Fibroblast of mammary gland (primary cell): ENCODE measurements at places on chromosomes 12 and 14.
A peak's percentile ranks its signal among the peaks of the same experiment; 100 is the strongest.

DNA sequence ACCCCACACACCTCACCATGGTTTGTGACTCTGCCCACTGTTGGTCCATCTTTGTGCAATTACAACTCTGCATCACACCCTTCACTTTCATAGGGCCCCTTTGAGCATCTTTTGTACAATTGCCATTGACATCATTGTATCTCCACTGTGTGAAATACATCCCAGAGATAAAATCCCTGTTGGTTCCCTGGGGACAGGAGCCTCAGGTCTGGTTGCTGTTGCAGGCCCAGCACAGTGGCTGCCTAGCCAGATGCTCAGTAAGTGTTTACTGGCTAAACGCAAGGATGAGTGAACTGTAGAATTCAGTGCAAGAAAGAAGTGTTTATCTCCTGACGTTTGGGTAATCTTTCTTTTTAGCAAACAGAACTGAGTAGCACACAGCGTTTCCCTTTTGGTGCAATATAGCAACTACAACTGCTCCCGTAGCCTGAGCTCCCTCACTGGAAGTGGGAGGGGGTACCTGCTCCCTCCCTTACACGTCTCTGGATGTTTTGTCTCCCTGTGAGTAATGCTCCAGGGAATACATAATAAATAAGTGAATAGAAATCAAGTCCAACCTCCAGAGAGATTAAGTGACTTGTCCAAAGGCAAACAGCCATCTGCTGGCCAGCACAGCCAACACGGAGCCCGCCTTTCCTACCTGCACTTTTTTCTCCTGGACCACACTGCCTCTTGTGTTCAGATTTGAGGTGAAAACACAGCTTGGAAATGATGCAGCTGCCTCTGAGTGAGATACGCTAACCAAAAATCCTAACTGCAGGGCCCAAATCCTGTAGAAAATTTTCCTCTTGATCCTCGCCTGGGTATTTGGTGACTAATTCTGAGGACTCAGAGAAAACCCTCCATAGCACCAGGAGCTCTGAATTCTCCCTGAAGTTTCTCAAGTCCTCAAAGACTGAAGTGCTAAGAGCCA is 27.4 kb downstream of the GALNT16 start:
- DNase-seq = peak; percentile 63

DNA sequence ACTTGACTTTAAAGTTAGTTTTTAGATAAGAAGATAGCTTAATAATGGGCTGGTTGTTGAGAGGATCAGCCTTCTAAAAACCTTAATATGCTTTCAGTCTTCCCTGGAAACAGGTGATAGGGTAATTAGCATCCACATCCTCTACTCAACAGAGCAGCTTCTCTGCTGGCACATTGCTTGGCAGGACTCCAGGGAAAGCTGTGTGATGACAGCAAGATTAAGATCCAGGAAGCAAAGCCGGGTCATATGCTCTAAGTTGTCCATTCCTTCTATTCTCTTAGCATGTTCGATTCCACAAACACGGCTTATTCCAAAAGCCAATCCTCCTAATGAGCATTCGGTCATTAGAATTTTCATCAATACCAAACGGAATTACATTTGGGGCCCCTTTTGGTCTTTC is 87.0 kb downstream of the HMGA2 start:
- DNase-seq = peak; percentile 77

GRCh38 chr12:5884866-5885265 is 60.2 kb downstream of the ANO2 start:
- no peak for DNase-seq

- no peak for DNase-seq
Observed at GRCh38 chr12:108312693-108313189, 26.4 kb downstream of the CMKLR1 start.

DNA sequence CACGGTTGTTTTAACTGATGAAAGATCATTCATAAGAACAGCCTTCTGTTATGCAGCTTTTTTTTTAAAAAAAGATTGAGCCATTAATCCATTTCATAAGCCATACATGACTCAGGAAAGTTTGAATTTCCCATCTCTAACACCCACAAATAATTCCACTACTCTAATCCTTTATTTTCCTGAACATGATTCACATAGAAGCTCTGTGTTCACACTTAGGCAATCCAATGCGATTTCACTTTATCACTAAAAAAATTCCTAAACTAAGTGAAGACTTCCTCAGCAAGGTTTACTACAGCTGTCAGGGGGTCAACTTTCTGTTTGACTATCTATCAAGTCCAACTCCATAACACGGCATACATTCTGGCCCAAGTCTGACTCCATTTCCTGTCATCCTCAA is 25.9 kb downstream of the PKP2 start:
- peak; percentile 2 for DNase-seq

DNA sequence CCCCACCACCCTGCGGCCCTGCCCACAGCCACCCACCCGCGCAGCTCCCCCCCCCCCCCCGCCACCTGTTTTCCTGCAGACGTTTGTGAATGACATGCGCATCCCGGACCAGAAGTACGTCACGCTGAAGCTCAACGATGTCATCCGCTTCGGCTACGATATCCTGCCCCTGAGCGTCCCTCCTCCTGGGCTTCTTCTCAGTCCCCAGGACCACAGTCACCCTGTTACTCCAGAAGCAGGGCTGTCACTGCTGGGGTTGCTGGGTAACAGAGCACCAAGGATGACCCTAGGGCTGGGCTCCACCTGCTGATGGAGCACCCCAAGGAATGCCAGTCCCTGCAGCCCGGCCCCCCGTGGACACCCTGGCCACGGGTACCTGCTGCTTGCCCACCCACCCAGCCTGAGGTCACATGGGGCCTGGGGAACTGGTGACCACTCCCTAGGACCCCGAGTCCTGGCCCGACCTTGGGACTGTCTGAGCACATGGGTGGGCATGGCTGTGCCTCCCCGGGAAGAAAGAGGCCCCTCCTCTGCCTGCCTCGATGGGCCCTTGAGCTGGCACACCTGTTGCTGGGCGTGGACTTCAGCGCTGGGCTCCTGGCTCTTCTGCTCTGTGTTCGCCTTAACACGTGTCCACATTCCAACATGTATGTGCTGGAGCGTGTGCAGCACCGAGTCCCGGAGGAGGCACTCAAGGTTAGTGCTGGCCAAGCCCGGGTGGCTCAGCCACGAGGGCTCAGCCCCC is 12.9 kb downstream of the CEP170B start:
- no peak for DNase-seq

GRCh38 chr12:7935590-7936581 is at the start of gene SLC2A3:
SLC2A3 (minus strand) TSS chr12:7936187; CDS start chr12:7936034, 153 bp downstream.
- peak; percentile 93 for DNase-seq

DNA sequence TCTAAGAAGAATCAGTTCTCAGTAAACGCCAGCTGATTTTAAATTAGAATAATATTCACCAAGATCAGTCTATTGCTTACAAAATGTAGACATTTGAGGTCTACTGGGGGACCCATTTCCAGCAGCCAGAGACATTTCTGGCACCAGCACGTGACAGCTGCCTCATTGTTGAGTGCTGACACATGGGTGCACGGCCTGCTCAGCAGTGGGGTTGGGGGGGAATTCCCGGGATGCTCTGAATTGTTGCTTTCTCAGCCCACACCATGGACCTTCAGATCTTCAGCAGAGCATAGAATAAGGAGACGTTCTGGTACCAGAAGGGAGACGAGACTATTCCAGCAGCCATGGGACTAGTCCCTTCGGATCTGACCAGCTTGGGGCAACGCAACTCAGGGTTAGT is 18.3 kb downstream of the PLEKHG7 start:
- DNase-seq = no peak

GRCh38 chr12:19893514-19893913 is 454.2 kb downstream of the AEBP2 start:
- peak; percentile 71 for DNase-seq

- no peak for DNase-seq
Observed at GRCh38 chr12:132606927-132607326, 3.5 kb downstream of the LRCOL1 start.

- DNase-seq = peak; percentile 73
Observed at GRCh38 chr12:75478116-75478794, 2.3 kb upstream of the GLIPR1 start.

DNA sequence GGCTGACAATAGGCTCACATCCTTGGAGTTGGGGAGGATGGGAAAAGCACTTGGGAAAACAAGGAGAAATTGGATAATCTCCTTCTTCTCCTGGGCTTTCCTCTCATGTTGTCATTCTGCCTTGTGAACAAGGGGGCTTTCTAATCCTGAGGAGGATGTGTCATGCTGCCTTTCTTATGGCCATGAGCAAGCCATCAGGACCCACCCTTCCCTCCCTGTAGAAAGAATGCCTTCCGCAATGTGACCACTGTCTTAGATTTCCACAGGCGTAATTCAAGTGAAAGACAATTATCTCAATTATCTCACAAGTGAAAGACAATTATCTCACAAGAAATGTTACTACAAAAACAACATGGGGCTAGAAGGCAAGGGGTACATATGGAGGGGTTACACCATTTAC is 3.0 kb upstream of the OR6S1 start:
- DNase-seq = no peak

GRCh38 chr12:91871751-91872150 is 273.9 kb downstream of the BTG1 start:
- no peak for DNase-seq

DNA sequence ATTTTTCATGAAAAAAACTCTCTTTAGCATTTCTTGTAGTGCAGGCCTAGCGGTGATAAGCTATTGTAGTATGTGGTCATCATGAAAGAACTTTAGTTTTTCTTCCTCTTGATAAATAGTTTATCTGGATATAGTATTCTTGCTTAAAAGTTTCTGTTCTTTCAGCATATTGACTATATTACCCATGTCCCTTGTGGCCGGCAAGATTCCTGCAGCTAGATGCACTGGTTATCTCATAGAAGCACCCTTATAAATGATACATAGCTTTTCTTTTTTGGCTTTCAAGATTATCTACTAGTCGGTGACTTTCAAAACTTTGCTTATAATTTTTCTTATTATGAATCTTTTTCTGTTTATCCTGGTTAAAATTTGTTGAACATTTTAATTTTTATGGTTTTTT is 234.8 kb downstream of the ALG10 start:
- no peak for DNase-seq

DNA sequence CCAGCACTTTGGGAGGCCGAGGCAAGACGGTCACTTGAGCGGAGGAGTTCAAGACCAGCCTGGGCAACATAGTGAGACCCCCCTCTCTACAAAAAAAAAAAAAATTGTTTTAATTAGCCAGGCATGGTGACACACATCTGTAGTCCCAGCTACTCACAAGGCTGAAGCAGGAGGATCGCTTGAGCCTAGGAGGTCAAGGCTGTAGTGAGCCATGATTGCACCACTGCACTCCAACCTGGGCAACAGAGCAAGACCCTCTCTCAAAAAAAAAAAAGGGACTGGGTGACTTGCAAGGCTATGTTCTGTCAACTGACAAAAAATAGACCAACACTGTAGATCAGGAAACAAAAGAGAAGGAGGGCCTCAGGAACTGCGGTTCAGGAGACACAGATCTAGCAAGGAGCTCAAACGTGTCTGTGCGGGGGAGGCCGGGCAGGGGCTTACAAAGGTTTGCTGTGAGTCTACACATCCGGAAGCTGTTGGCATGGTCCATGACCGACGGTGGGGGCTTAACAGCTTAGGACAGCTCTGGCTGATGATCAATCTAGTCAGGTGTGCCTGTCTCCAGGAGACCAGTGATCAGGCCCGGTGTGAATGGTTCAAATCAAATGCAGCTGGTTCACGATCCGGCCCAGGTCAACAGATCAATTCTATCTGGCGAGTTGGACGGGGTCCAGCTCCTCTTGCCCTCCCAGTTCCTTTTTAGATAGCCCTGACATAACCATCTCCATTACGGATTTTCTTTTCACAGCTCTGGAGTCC is 31.7 kb upstream of the INF2 start:
- DNase-seq = no peak

GRCh38 chr14:104602315-104602932 is 2.1 kb downstream of the TMEM179 start:
- no peak for DNase-seq

DNA sequence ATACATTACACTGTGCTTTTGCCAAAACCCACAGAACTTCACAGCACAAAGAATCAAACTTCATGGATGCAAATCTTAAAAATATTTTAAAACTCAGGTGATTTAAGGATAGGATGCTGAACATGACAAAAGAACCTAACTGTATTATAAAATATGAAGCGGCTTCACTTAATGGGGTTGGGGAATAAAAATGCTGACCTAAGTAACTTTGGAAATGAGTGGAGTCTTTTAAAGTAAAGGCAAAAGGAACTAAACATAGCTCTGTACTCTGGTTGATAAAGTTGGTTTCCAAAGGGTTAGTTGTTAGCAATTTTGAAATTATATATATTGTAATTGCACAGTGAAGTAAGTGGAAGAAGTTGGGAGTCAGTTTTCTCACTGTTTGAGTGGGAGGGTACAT is 111.5 kb upstream of the SYT1 start:
- no peak for DNase-seq

DNA sequence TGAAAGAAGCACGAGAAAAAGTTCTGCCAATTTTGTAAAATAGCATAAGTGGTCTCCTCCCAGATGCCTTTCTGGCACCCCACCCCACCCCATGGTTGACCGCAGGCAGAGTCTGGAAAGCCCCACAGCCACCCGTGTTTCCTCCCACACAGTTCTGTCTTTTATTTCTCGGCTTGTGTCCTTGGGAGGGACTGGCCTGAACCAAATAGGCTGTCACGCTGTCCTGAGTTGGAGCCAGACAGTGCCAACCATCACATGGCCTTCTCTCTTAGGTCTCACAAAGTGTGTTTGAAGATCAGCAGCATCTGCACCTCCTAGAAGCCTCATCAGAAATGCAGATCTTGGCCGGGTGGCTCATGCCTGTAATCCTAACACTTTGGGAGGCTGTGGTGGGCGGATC is 10.2 kb upstream of the LTA4H start:
- DNase-seq = no peak

GRCh38 chr14:26597589-26598080 is at the start of gene NOVA1:
NOVA1 (minus strand) TSS chr14:26598033; CDS start chr14:26597436, 597 bp downstream.
- no peak for DNase-seq

DNA sequence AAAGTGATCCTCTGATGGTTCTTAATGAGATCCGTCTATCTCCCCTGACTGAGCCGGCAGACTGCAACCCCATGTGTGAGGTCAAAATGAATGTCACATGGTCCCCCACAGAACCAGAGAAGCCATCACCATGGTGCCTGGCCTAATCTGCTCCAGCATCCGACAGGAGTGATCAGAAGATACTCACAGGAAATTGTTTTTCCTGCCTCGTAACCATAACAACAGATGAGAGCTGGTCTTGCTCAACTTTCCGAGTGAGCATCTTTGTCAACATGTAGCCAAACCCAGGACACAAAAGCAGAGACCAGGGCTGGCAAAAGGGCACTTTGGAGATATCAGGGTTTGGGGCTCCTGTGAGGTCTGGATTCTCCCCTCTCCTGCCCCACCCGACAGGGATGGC is 72.1 kb upstream of the C14orf180 start:
- no peak for DNase-seq

- no peak for DNase-seq
Observed at GRCh38 chr12:11881835-11882234, 188.9 kb upstream of the BCL2L14 start.

- no peak for DNase-seq
Observed at GRCh38 chr14:95468448-95469133, 47.9 kb downstream of the SYNE3 start.
